Activated naive CD4-positive, alpha-beta T cell treated with anti-CD3 and anti-CD28 coated beads, Interleukin-2, amount 50 U/mL, for 72 hours (primary cell): ENCODE measurements at places on chromosomes 4 and X.

GRCh38 chr4:79209822-79210635, 115.8 kb downstream of the NAA11 start:
- DNase-seq, result no peak

DNA sequence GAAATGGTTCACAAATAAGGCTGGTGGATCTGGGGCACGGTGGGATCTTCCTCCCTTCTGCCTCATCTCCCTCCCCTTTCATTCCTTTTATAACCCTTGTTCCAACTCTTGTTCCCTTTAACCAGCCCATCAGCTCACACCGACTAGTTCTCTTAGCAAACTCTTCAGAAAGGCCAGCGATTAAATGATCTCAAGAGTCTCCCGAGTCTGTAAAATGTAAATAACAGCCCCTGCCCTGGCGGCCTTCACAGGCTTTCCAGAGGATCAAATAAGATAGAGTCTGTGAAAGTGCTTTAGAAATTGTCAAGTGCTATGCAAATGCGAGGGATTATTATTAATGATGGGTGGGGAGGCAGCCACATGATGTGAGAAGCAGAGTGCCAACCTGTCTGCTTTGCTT, 27.1 kb downstream of the TSC22D3 start:
- DNase-seq, result no peak

DNA sequence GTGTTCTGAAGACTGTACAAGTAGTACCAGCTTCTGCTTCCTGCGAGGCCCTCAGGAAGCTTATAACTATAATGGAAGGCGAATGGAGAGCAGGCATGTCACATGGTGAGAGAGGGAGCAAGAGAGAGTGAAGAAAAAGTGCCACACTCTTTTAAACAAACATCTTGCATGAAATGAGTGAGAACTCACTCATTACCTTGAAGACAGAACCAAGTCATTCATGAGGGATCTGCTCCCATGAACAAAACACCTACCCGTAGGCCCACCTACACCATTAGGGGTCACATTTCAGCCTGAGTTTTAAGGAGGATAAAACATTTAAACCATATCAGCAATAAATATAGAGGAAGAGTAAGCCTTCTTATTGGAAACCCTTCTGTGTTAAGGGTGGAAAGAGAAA, 19.4 kb downstream of the P2RY10 start:
- DNase-seq, result no peak

GRCh38 chr4:173246719-173247118, 78.1 kb downstream of the GALNT7 start:
- no peak for DNase-seq
